Activated T-helper 9 cell treated with anti-CD3 and anti-CD28 coated beads, Interleukin-2, amount 50 U/mL, for 16 hours (primary cell): ENCODE measurements at places on chromosomes 3 and 15.

DNA sequence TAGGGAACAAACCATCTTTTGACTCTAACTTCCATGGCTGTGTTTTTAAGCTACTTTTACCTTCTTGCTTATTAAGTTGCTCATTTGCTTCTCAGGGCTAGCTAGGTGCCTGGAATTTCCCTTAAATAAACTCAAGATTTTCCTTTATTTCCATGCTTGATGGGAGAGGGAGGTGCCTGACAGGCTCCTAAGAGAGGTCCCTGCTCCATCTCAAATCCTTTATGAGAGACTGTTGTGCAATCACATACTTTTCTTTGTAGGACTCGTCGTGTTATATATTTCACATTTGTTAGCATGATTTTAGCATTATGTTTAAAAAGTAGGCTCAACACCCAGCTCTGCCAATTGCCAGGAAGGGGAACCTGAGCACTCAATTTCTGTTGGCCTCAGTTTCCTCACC is 95.7 kb downstream of the SAMMSON start:
- no peak for DNase-seq

DNA sequence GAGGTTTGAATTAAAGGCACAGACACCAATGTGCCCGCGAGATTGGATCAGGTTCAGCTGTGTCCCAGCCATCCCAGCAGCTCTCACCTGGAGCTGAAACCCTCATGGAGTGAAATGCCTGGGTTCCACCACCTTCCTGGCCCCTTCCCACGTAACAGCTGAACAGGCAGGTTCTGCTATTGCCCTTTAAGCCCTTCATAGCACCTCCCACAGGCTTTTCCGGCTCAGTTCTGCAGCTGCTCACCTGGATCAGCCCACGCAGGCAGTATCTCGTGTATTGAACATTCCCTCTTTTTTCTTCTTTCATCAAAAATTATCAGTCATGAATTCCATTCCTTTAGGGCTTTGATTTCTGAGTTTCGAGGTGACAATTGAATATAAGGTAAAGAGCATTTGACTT is 129.8 kb downstream of the SLC9A9 start:
- no peak for DNase-seq

DNA sequence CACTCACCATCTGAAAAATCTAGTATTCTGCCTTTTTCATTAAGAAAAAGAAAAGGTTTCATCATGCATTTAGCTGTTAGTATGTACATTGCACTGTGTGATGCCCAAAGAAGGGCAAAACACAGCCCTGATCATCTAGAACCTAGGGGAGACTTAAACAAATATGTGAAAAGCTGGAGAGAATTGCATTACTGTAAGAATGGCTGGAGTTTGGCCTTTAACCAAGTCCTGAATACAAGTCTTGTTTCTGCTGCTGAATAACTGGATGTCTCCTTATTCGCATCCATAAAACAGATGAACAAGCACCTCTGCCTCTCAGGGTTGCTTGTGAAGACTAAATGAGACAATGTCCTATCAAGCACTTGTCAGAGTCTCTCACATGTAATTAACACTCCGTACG is 233.4 kb upstream of the LRTM1 start:
- DNase-seq: no peak

DNA sequence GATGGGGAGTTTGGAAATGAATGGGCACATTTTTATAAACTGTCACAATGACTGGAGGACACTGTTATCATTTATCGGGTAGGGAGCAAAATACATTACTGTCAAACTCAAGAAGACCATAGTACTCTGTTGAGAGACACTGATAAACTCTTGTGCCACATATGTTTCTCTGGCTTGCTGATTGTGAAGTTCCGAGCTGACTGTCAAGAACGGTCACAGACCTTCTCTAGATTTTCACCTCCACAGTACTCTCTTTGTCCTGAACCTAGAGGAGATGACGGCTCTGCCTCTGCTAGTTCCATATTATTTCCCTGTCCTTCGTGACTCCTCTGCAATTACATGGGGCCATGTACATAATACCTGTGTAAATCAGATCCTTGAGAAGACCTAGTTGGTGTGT is 451.9 kb downstream of the LPP start:
- no peak for DNase-seq

GRCh38 chr15:29910068-29910467 is 87.8 kb upstream of the TJP1 start:
- no peak for DNase-seq

GRCh38 chr15:101437618-101438481 is 51.7 kb downstream of the PCSK6 start:
- DNase-seq: no peak

DNA sequence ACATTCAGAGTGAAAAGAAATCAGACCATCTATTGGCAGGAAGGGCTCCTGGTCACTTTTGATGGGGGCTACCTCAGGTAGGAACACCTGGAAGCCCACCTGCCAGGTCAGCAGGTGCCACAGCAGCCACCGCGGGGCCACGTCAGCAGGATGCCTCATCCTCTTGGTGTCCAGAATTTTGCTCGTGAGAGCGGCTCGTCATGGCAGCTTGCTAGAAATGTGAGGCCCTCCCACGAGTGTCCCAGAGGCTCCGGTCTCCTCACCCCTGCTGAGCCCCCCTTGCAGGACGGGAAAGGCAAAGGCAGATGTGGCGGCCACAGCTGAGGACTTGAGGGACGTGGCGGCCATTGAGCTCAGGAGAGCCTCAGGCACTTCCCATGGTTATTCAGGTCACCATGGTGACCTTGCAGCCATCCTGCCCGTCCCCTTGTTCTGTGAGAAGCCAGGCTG is 129.4 kb downstream of the LRRK1 start:
- DNase-seq: no peak

DNA sequence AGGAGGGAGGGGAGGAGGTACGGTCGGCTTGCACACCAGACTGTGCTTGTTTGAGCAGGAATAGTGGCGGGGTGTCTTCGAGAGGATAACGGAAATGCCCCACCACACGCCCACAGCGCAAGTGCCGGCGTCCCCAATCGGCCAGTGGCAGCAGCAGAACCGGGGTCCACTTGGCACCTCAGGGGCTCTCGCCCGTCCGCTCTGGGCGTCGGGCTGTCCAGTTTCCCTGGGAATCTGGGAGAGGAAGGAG is 53.7 kb downstream of the CCDC54 start:
- DNase-seq: no peak

GRCh38 chr15:42413920-42414319 is 54.6 kb downstream of the CAPN3 start:
- DNase-seq: no peak

GRCh38 chr15:101239724-101240136 is 12.1 kb downstream of the CHSY1 start:
- no peak for DNase-seq

GRCh38 chr3:164306042-164306441 is 772.3 kb downstream of the SI start:
- DNase-seq: no peak

DNA sequence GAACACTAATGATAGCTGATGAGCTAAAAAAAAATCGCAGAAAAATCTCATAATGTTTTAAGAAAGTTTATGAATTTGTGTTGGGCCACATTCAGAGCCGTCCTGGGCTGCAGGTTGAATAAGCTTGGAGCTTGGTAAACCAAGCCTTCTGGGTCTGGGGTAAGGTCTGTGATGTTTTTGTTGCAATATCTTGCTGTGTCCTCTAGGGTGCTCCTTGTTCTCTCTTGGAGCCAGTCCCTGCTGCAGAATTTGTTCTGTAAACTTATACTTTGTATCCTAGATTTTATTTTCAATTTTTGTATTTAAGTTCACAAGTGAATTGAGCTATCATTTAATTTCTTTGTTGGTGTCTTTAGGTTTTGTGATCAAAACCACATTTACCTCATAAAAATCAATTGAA is 143.7 kb downstream of the NR1D2 start:
- no peak for DNase-seq

DNA sequence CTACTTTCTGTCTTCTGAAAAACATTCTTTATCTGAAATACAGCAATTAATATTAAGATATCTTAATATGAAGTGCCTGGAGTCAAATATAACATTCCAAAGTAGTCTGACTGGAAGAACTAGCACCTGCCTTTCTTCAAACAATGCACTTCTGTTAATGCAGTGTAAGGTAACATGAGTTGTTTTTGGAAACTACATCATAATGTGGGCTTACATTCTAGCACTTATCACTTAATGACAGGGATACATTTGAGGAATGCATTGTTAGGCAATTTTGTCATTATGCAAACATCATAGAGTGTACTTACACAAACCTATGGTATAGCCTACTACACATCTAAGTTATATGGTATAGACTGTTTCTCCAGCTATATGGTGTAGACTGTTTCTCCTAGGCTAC is 49.2 kb downstream of the SLC15A2 start:
- no peak for DNase-seq

DNA sequence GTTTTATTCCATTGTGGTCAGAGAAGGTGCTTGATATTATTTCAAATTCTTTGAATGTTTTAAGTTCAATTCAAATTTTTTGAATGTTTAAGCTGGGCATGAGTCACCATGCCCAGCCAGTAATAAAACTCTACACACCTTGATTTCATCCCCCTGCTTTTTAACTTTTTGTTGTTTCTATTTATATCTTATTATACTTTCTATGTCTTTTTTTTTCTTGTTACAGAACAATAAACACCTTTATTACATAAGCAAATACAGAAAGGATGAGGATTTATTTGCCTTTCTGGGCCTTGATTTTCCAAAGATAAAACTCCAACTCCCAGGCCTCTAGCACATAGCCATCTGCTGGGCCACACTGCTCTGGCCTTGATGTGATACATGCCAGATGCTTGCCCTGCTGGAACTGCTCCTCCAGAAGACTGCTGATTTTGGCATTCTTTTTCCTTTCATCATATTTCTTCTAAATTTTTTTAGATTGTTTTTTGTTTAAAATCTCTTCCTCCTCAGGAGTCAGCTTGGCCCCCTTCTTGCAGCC is 14.0 kb downstream of the DNAH12 start:
- DNase-seq: no peak

- no peak for DNase-seq
These were observed 149.6 kb downstream of the CHL1 start for GRCh38 chr3:346186-346585.

- no peak for DNase-seq
These were observed 446.8 kb downstream of the IGSF11 start for GRCh38 chr3:118587847-118588246.

GRCh38 chr15:33126559-33127290 is 67.8 kb downstream of the FMN1 start:
- DNase-seq: peak; percentile 50

- no peak for DNase-seq
These were observed 78.5 kb downstream of the GHSR start for GRCh38 chr3:172369590-172370259.

GRCh38 chr3:114600571-114600970 is 306.7 kb downstream of the TIGIT start:
- no peak for DNase-seq

- no peak for DNase-seq
These were observed 1.4 kb upstream of the WNT5A start for GRCh38 chr3:55488398-55489055.

- no peak for DNase-seq
These were observed 271.6 kb downstream of the CHL1 start for GRCh38 chr3:468172-468571.

GRCh38 chr3:14248477-14248848 is 69.8 kb downstream of the LSM3 start:
- DNase-seq: no peak
